ENCODE measurements at places on chromosomes 2 and 18.

GRCh38 chr2:189304360-189304759, 124.8 kb upstream of the COL5A2 start:
- DNase-seq: no peak

DNA sequence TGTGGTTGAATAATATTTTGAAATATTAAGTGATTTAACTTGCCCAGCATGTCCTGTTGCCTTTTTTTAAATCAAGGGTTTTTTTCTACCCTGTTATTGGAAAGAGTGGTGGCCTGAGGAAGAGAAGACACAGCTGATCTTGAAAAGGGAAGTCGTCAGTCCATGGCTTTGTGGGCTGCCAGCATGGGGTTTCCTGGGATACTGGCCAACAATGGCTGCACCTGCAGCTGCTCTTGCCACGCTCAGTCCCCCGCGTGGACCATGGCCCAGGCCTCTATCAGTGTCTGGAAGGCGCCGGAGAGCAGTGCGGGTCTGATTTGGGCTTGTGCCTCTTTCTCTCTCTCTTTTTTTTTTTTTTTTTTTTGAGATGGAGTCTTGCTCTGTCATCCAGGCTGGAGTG, 99.3 kb downstream of the ASB1 start:
- no peak for DNase-seq

GRCh38 chr2:217951521-217952247, 51.1 kb downstream of the TNS1 start:
- DNase-seq: peak; percentile 24

GRCh38 chr2:71561441-71562267, 108.3 kb downstream of the DYSF start:
- no peak for DNase-seq

GRCh38 chr2:45141883-45142866, 132.9 kb upstream of the SIX2 start:
- no peak for DNase-seq

- no peak for DNase-seq
Observed at GRCh38 chr2:51997571-51997970, 965.6 kb upstream of the NRXN1 start.

GRCh38 chr2:7089284-7089683, 172.1 kb downstream of the RNF144A start:
- DNase-seq: no peak

DNA sequence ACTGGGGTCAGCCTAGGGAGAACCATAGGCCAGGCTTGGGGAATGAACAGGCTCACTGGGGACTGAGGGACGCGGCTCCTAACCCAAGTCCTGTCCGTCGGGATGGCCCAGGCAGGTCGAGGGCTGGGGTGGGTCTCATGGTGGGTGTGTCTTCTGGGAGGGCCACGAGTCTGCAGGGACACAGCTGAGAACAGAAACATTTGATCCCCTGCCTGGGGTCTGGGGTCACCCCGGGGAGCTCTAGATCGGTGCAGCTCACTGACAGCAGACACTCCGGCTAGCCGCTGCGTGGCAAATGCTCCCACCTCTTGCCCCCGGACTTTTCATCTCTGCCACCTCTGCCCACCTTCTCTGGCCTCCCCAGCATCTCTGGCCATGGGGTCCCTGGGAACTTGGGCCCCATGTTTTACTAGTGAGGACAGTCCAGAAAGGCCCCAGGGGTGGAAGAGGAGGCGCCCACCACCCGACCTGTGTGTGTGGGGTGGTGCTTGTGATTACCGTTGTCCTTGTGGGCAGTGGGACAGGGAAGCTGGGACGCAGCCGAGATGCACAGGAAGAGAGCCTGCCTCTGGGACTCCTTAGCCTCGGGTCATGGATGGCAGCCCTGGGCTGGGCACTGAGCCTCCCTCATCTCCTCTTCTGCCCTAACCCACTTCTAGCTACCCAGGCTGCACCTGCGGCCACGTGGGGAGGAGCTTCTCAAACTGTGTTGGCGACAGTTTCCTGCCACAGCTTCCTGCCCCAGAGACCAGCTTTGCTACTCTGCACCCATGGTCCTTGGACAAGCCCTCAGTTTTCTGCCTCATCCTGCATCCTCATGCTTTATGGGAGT, 4.9 kb downstream of the ZAP70 start:
- DNase-seq: peak; percentile 78

- DNase-seq: no peak
Observed at GRCh38 chr2:205688417-205689200, 6.3 kb downstream of the NRP2 start.

DNA sequence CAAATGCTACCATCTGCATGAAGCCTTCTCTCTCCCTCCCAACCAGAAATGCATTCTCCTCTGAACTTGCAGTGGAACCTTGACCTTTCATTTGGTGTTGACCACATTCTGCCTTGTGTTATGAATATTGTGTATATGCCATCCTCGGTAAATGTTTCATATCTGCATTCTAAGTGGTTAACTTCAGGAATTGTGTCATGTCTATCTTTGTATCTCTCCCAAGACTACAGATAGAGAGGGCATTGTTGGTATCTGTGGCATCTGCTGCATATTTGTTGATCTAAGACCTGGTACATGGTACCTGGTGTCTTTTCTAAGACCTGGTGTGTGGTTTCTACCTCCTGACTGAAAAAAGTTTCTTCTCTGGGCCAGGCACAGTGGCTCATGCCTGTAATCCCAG, 34.0 kb downstream of the CASP10 start:
- no peak for DNase-seq

DNA sequence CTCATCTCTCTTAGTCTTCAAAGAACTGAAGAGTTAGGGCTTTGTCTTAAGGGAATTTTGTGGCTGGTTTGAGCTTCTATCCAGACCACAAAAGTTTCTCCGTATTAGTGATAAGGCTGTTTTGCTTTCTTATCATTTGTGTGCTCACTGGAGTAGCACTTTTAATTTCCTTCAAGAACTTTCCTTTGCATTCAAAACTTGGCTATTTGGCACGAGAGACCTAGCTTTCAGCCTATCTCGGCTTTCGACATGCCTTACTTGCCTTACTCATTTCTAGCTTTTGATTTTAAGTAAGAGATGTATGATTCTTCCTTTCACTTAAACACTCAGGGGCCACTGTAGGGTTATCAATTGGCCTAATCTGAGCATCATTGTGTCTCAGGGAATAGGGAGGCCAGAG, 29.9 kb downstream of the HDHD2 start:
- no peak for DNase-seq

GRCh38 chr18:23363865-23364570, 89.1 kb upstream of the RIOK3 start:
- no peak for DNase-seq

DNA sequence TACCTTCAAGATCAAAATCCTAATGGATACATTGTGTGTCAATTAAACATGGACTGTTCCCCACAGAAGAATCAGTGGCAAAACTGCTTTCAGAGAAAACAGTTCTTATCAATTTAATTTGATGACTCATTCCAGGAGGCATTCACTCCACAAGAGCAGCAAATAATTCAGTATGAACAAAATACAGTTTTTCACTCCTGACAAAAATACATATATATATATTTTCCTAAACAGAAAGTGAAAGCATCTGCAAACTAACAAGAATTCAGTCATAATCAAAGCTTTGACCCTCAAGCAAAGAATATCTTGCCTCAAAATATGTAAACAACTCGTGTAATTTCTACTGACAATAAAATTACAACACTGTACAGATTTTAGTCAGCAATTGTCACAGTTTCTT, 685.1 kb upstream of the SLC8A1 start:
- DNase-seq: no peak

- DNase-seq: no peak
Observed at GRCh38 chr2:179936654-179937053, 70.4 kb downstream of the CWC22 start.

DNA sequence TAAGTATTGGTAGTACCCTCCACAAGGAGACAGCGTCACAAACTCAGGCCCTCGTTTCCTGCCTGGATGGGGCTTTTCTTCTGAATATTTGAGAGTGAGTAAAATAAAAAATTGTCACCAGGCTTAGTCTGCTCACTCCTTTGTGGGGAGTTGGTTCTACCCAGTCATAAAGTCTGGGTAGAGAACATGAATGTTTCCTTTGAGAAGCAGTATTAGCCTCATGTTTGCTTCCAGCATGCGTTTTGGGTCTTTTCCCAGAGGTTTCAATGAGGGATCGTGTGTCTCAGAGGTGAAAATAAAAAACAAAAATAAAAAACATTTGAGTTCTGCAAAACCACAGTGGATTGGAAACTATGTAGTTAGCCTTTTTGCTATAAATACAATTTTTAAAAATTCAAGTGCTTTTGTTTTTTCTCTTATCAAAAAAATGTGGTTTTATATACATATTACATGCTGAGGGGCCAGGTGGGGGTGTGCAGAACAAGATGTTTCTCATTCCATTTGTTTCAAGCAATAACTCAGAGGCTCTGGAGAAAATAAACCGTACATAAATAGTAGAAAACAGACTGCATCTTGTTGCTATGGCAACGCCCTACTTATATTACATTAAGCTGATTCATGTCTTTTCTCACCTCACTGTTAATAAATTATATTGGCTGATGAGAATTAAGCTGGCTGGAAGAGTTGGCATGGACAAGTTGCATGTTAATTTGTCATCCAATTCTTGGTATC, 225.4 kb upstream of the FBXO11 start:
- DNase-seq: no peak

DNA sequence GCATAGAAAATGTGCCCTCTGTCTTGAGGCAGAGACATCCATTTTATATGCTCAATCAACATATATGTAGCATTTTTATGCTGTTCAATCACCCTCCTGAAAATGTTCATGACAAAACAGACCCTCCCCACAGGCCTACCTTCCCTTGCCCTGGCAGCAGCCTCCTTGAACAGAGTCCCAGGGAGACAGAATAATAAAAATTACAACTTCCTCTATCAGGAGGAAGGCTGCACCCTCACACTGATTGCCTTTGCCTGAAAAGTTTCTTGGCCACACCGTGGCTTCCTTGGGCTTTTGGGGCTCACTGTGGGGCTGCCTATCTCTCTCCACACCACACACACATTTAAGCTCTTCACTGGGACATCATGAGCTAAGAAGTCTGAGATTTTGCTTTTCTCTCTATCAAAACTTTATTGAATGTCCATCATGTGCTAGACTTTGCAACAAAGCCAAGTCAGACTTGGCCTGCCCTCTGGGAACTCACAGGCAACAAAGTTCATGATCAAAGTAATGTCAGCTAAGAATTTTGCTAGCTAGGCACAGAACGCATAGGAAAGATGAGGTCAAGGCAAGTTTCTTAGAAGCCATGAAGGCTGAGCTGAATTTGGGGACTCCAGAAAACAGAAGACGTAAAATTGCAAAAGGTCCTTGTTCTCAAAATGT, 101.6 kb downstream of the BCL2L11 start:
- DNase-seq: no peak

DNA sequence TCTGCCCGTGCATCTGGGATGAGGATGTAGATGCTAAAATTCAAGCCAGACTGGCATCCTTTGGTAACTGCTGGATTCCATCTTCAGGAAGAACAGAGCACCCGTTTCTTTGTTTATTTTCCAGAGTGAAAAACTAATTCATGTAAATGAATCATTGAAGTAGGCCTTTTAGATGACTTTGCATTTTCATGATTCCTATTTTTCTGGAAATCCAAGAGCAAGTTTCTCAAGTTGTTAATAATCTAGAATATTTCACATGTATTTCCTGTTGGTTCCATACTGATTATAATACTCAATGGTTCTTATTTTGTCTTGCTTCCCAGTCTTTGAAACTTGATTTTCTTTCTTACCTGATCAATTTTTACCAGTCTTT, 328.4 kb downstream of the LPIN1 start:
- DNase-seq: no peak

- DNase-seq: no peak
Observed at GRCh38 chr2:9764153-9764778, 79.0 kb upstream of the TAF1B start.

GRCh38 chr2:57396355-57397098, 650.1 kb upstream of the VRK2 start:
- no peak for DNase-seq

DNA sequence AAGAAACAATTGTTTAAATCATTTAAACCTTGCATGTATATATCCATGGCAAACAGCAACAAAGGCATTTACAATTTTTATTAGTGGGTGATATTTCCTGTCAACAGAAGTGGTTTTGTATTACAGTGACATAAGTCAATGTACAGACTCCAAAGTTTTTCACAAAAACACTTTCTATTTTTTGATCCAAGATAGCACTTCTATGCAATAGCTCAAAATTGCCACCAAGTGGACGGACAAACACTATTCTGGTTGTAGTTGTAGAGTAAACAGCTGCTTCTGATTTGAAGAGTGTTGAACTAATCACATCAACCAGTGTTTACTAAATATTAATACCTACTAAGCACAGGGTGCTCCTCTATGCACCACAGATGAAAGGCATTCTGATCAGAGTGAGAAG, 421.4 kb downstream of the NCKAP5 start:
- DNase-seq: no peak

GRCh38 chr2:202555356-202555755, 79.4 kb upstream of the FAM117B start:
- DNase-seq: no peak

GRCh38 chr2:219572237-219573001, at the start of gene INHA:
Gene INHA, plus strand, starts transcription at chr2:219572310. Its CDS starts 65 bp downstream, at chr2:219572375.
- DNase-seq: no peak

DNA sequence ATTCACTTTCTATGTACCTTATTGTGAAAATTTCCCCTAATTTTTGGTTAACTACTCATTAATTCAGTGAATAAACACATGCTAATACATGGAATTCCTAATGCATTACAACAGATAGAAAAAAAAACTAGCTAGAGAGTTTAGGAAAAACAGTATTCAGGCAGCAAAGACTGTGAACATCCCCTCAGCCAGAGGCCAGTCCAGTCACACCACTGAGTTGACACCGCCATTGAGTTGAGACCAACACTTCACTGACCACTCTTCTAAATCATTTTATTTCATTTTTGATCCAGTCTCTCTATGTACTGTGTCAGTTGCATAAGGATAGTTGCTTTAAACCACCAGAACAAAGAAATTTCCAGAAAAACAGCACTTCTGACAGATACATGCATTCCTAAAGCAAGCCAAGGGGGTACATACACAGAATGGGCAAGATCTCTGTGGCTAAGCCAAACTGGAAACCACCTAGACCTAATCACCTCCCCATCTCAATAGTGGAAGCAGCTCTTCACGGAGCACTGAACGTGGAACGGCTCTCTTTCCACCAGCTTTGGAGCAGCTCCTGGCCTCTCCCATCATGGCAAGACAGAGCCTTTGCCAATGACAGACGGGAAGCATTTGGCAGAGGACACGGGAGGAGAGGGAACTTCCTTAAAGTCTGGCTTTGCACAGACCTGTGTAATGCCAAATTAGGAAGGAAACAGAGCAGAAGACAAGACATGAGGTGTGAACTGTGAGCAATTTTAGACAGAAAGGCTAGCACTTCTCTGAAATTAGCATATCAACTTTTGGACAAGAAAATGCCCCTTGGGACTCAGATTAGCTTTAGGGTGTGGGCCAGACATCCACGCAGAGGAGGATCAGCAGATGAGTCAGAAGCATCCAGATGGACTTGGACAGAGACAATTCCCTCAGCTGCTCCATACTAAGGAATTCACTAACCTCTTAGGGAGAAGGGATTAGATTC, 36.4 kb downstream of the CACNB4 start:
- DNase-seq: no peak

GRCh38 chr2:12818416-12819102, 101.8 kb downstream of the TRIB2 start:
- DNase-seq: no peak

- peak; percentile 35 for DNase-seq
Observed at GRCh38 chr2:234950730-234951663, 820 bp upstream of the SH3BP4 start.

GRCh38 chr18:12317664-12318333, 9.8 kb downstream of the TUBB6 start:
- no peak for DNase-seq

Data from activated naive CD8-positive, alpha-beta T cell treated with anti-CD3 and anti-CD28 coated beads, Interleukin-2, amount 10 ng/mL, durations not matched to agents 7 days and 5 days (primary cell).